T-helper 1 cell (primary cell): ENCODE measurements at places on chromosomes 1 and 21.

DNA sequence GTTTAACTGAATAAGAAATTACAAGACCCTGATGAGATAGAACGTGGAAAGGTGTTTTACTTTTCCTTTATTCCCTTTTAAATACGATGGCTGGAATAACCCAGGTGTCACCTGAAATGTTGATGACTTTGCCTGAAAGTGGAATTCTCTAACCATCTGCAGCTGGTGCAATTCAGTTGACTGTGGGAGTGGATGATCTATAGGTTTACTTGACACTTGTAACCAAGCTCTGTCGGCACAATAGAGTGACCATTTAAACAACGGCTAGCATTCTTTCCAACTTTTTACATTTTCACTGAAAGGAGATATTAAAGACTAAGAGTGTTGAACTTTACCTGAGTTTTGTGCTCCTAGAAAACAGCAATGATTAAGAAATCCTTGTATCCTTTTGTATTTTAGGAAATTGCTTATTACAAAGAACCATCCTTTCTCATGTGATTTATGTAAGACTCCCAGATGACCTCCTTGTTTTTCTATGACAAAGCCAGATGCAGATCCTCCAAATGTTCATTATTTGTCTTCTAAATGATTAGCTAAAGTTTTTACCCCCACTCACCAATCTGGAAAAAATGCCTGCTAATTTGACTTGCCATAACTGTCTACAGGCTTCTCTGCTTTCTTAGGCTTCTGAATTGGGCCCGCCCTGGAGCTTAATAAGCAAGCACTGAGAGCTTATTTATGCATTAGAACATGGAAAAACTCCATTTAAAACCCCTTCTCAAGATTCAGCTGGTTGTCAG, 129.5 kb upstream of the LRRC7 start:
- no peak for DNase-seq

DNA sequence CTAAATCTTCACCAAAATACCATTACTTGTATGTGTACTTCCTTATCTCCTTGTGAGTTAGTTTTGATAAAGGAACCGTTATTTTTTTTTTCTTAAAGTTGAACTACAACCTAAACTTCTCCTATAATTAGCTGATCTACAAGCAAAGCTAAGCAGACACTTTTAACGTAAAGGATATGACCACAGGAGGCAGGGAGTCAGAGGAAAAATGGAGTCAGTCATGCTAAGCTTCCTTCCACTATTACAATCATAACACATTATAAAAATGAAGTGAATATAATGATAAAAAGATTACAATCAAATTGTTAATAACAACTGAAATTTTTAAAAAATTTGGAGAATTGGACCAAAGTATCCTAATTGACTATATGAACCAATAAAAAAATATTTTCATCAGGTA, 892.6 kb downstream of the KCNT2 start:
- no peak for DNase-seq

DNA sequence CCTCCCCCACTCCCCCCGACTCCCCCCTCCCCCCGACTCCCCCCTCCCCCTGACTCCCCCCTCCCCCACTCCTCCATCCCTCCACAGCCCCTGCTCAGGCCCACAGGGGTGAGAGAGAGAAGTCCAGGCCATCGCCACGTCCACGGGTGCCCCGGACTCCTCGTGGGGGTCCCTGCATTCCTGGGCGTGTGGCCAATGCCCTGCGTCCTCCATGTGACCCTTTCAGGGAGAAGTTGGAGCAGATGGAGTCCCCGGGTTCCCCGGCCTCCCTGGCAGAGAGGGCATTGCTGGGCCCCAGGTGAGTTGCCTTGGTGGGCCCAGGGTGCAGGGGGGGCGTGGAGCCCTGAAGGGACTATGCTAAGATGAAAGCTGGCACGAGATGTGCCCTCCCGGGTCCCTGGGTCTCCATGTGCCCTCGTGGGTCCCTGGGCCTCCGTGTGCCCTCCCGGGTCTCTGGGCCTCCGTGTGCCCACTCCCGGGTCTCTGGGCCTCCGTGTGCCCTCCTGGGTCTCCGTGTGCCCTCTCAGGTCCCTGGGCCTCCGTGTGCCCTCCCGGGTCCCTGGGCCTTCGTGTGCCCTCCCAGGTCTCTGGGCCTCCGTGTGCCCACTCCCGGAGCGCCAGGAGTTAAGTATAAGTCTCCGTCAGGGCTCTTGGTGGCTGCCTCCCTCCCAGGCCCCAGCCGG, 52.0 kb downstream of the SLC19A1 start:
- DNase-seq, result no peak

DNA sequence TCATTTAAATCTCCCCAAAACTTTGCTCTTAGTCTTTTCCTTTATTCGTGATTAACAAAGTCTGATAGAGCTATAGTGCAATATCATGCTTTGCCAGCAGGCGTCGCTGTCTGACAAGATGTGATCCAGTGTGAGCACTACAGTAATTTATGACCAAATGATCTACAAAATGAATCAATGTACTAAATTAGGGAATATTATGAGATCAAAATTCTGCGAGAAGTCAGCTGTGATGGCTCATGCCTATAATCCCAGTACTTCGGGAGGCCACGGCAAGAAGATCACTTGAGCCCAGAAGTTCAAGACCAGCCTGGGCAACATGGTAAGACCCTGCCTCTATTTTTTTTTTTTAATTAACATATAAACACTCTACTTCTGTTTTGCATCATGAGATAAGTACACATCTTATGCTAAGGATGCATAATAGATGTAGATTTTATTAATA, 3.6 kb upstream of the SPSB1 start:
- peak; percentile 42 for DNase-seq

DNA sequence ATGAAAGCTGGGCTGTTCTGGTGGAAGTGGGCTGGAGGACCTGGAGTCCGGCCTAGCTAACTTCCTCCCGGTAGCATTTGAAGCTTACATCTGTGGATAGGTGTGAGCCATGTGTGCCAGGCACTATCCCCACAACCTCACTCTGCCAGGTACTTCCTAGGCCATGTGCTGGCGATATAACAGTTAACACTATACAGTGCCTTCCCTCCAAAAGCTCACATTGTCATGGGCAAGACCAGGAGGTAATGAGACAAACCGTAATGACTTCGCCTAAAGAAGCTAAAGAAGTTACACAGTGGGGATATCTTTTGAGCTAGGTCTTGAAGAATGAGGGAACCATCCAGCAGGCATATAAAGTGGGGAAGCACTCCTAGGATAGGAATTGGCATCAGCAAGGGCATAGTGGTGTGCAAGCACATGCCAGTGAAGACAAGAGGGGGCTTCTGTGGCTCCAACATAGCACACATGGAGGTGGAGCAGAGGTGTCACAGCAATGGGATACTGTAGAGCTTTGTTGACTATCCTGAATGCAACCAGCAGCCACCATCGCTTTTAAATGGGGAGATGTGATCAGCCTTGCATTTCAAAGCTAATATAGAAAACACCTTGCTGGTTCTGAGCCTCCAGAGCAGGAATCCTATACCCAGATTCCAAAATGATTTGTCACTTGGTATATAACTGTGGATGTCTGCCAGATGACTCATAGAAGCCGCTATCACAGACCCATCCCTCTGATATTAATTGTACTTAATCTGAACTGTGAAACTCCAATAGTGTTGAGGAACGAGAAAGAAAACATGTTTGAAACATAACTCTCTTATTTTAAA, 466.3 kb downstream of the LMO4 start:
- no peak for DNase-seq

GRCh38 chr1:205950280-205950679, 7.0 kb upstream of the SLC26A9 start:
- no peak for DNase-seq

DNA sequence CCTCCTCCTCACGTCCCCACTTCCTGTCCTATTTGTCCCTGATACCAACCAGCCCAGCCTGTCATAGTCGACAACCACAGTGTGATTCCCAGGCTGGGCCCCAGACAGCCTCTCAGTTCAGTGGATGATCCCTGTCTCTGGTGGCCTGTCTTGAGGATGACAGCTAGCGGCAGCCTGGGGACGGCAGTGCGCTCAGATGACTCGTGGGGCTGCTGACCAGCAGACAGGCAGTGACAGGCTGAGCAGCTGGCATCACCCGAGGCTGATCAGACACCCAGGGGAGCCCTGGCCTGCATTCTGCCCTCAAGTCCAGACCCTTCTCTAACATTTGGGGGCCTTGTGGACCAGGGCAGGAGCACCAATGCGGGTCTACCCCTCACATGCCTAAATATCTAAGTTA, 21.0 kb downstream of the NKAIN1 start:
- no peak for DNase-seq

- no peak for DNase-seq
Measured at GRCh38 chr1:33363470-33363861, 42.6 kb upstream of the A3GALT2 start.

GRCh38 chr1:147273409-147274336, 31.2 kb downstream of the CHD1L start:
- DNase-seq, result peak; percentile 33

DNA sequence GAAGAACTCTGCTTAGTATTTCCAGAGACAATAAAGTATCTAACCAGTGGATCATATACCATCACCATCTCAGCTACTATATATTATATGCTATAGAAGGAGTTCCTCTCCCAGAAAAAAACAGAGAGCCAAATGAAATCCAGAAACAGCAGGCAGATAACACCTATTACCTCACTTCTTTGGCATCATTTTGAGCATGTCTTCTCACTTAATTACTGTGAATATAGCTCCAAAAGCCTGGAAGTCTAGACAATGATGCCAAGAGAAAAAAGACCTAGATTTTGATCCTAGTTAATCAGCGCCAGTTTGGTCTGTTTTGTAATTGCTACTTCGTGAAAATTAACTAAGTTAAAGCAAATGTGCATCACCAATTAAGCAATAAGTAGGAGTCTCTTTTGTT, 131.3 kb downstream of the EIF4G3 start:
- DNase-seq, result no peak

GRCh38 chr1:172252321-172252720, 168.2 kb upstream of the C1orf105 start:
- no peak for DNase-seq

GRCh38 chr1:87165177-87165576, 163.5 kb upstream of the LMO4 start:
- DNase-seq, result no peak

DNA sequence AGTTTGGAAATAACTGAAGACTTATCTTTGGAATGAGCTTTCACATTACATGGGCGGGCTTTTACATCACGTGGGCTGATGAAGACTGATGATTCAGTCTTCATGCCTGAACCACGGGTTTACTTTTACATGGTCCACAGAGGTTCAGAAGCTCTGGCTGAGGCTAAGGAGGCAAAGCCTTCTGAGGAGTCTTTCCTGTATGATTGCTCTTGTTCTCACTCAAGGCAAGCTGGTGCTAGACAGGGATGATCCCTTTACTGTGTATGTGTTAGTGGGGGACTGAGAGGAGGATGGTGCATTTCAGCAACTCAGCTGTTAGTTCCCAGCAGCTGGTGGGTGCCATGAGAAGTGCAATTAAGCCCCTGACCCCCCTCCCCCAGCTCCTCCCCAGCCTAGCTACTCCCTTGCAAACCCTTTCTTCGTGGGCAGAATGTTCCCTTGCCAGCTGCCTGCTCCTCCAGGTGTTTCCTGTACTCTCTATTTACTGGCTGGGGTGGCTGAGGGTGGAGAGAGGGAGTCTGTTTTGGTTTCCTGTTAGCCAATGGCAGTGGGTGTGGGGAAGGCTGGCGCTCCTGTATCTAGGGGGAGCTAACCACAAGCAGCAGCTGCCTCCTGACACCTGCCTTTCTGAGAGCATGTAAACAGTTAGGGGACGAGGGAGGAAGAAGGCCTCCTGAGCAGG, 15.4 kb downstream of the BTG2 start:
- DNase-seq, result peak; percentile 69

- DNase-seq, result no peak
Measured at GRCh38 chr21:41068496-41068895, 99.5 kb upstream of the BACE2 start.

DNA sequence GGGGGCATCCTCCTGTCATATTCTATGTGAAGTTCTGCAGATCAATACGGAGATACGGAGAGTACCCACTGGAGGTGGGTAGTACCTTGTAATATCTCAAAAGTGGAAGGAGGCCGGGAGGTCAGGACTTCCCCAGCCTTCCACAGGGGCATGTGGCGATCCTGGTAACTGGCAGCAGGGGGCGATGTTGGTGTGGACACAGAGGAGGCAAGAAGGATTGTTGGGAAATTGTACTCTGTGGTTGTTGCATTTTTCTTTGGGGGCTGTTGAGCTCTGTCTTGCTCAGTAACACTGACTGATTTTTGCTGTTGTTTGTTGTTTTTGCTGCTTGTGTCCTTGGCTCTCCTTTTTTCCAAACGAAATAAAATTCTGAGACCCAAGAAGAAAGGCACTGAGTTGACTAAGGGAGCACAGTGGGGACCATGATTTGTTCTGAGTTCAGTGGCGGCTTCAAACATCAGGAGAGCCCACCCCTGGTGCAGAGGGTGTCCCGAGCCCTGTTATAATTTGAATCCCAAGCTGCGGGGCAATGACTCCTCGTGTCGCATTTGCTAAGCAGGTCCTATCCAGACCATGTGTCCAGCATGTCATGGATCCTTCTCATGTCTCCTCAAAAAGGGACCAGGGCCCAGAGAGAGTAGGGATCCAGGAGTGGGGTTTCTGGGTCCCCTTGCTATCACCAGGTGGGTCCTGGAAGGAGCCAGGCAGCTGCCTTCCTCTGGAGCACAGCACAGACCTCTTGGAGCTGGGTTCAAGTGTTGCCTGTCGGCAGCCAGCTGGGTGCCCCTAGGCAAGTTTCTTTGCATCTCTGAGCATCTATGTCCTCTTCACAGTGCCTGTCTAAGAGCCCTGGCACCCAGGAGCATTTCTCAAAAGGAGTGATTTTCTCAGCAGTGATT, 22.8 kb downstream of the LHX4 start:
- peak; percentile 51 for DNase-seq

GRCh38 chr1:42679364-42679983, 2.7 kb upstream of the YBX1 start:
- DNase-seq, result no peak

GRCh38 chr1:184945678-184946412, 28.5 kb downstream of the NIBAN1 start:
- no peak for DNase-seq

DNA sequence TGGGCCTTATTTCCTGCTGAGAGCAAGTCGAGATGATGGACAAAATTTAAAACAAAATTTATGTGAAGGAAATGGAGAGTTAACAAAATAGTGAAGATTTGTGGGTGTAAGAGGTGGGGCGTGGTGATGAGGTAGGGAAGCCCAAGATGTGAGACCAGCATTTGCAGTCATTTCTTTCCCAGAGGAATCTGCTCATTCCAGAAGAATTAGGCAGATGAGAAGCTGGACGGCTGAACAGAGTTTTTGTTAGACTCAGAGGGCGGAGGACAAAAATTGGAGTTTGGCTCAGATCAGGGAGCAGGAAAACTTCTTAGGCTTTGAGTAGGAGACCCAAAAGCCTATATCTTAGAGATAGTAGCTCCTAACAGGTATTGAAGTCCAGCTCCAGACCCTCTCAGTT, 65.3 kb downstream of the CAMTA1 start:
- DNase-seq, result no peak
